Activated T-helper 2 cell treated with anti-CD3 and anti-CD28 coated beads, Interferon-gamma antibody, Interleukin-2, Interleukin-4, amounts not matched to agents 10 μg/mL and 5 μg/mL and 100 μg/mL, durations not matched to agents 14 hours and 24 hours and 36 hours (primary cell): ENCODE measurements at places on chromosomes 5 and 9. TPM values are rescaled to one million over a fixed set of nuclear protein-coding genes. Genes with fewer than 3 reads are reported as not detected.

EXD3 gene
- 6.8 and 8.0 TPM in 2 replicates for total RNA-seq

CDKN2B gene
- total RNA-seq, result 0.62 and 0.69 TPM in 2 replicates

SLC6A3 gene
- not detected in 2 replicates for total RNA-seq

CNTLN gene
- 1.6 and 1.8 TPM in 2 replicates for total RNA-seq

SVEP1 gene
- not detected in 2 replicates for total RNA-seq

TRIM36 gene
- not detected in 2 replicates for total RNA-seq

GRCh38 chr5:148973455-148973854 lies 89.4 kb downstream of the SH3TC2 start:
- no peak for DNase-seq

DNA sequence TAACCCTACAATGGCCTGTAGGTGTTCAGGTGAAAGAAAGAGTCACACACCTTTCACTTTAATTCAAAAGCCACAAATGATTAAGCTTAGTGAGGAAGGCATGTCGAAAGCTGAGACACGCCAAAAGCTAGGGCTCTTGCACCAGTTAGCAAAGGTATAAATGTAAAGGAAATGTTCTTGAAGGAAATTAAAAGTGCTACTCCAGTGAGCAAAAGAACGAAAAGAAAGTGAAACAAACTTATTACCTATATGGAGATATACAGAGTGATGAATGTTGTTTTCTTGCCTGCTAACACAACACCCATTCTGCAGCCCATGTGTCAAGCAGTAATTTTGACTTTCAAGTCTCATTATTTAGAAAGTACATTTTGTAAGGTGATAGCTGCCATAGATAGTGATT lies 254.2 kb upstream of the SLC24A2 start:
- no peak for DNase-seq

DNA sequence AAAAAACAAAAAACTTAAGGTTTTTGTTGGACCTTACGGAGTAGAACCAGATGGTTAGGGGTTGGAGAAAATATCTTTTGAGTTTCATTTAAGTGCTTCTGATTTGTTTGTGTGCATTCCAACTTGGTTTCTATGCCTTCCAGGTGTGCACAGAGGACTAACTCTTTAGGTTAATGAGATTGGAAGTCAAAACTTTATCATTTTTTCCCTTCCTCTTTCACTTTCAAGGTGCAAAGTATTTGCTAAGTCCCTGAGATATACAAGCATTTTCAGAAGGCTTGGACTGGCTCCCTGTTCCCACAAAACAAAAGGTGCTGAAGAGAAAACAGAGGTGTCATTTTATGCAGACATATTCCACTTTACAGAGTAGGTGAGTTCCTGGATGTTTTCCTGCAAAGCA lies 30.3 kb upstream of the CER1 start:
- no peak for DNase-seq

GRCh38 chr5:149224282-149224681 lies 47.4 kb upstream of the AFAP1L1 start:
- DNase-seq, result no peak
